Urothelium cell line (cell line): ENCODE measurements at places on chromosomes 16 and 17.

GRCh38 chr17:63563339-63563738 is 13.1 kb downstream of the DCAF7 start:
- DNase-seq: no peak

DNA sequence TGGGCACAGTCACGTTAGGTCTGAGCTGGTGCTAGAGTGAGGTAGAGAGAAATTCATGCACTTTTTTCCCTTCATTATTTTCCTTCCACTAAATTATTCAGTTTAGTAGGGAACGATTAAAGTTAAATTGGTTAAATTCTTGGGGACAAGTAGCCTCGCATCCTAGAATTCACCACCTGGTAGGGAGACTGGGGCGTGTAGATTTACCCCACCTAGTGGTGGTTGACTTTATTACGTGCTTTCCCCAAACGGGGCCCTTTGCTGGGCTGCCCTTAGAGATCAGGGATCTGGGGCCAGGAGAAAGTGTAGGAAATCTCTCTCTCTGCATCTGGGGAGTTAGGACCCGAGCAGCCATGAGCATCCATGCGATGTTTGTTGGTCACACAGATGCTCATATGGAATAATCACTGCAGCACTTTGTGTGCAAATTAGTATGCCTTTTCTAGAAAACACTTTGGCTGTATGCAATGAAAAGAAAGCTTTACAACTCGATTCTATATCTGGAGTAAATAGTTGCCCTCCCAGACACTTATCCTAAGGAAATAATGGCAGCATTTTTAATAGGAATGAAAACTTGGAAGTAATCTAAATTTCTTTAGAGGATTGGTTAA is 107.0 kb downstream of the PLCG2 start:
- DNase-seq: peak; percentile 70

DNA sequence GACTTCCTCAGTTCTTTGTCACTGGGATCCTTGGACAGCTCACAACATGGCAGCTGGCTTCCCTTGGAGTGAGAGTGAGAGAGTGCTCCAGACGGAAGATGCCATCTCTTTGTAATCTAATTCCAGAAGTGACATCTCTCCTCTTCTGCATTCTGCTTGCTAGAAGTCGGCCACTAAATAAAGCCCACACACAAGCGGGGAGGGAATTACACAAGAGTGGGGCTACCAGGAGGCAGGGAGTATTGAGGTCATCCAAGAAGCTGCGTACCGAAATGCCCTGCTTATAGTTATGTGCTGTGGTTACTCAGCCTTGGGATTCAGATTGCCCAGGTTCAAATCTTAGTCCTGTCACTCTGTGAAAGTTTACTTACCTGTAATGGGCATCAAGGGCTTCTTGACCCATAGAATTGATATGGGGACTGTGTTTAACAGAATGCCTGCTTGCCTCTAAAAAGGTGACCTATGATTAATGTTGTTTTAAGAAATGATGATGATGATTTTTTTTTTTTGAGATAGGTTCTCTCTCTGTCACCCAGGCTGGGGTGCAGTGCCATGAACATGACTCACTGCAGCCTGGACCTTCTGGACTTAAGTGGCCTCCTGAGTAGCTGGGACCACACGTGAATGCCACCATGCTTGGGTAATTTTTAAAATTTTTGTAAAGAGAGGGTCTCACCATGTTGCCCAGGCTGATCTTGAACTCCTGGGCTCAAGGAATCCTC is 120.9 kb upstream of the HS3ST2 start:
- DNase-seq: no peak

GRCh38 chr17:79622122-79622601 is 11.3 kb upstream of the RBFOX3 start:
- DNase-seq: no peak

GRCh38 chr17:49676276-49676868 is 1.5 kb downstream of the SPOP start:
- no peak for DNase-seq

DNA sequence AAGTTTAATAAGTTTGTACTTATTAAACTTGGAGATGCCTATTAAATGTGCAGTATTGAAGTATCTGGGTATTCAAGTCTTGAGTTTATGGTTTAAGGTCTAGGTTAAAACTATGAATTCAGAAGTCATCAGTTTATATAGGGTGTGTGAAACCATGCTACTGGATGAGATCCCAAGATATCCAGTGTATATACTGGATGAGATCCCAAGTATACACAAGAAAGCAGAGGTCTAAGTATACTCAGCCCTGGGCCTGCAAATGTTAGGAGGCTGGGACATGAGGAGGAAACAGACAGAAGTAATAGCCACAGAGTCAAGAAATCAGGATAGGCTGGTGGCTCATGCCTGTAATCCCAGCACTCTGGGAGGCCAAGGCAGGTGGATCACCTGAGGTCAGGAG is 194.4 kb upstream of the AXIN2 start:
- no peak for DNase-seq

DNA sequence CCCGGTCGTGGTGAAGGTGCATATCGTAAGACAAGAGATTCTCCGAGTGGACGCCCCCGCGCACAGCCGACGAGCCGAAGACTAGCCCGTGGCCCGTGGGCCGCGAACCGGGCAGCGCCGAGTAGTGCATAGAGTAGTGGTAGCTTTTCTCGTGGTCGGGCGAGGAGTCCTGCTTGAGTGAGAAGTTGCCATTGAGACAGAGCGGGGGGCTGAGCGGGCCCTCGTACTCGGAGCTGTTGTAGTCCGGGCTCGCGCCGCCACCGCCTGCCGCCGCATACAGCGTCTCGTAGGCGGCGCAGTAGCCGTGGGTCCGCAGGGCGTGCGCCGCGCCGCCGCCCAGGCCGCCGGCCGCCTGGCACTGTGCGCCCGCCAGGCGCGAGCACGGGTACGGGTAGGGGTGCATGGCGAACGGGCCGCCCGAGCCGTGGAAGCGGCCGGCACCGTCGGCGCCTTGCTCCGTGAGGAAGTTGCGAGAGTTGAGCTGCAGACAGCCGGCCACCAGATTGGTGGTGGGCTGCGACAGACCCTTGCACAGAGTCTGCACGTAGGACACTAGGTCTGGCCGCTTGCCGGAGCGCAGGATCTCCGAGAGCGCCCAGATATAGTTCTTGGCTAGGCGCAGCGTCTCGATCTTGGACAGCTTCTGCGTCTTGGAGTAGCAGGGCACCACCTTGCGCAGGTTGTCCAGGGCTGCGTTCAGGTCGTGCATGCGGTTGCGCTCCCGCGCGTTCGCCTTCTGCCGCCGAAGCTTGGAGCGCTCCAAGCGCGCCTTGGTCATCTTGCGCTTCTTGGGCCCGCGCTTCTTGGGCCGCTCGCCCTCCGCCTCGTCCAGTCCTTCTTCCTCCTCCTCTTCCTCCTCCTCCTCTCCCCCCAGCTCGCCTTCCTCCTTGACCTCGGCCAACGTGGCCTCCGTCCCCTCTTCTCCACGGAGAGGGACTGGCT is 2.0 kb downstream of the NEUROD2 start:
- no peak for DNase-seq

DNA sequence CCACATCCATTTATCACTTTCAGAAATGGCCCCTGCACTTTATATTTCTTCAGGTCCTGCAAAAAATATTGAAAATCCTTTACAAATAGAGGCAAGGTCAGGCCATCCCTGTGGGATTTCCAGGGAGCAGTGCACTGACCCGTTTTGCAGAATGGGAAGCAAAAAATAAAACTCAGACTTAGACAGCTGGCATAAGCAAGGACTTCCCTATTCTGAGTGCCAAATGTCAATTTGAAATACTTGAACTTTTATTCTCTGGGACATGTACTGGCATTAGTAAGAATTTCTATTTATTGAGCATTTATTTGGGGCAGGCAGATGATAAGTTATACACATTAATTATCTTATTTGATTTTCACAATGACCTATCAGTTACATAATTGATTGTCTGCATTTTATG is 32.4 kb downstream of the PRKCB start:
- DNase-seq: no peak

DNA sequence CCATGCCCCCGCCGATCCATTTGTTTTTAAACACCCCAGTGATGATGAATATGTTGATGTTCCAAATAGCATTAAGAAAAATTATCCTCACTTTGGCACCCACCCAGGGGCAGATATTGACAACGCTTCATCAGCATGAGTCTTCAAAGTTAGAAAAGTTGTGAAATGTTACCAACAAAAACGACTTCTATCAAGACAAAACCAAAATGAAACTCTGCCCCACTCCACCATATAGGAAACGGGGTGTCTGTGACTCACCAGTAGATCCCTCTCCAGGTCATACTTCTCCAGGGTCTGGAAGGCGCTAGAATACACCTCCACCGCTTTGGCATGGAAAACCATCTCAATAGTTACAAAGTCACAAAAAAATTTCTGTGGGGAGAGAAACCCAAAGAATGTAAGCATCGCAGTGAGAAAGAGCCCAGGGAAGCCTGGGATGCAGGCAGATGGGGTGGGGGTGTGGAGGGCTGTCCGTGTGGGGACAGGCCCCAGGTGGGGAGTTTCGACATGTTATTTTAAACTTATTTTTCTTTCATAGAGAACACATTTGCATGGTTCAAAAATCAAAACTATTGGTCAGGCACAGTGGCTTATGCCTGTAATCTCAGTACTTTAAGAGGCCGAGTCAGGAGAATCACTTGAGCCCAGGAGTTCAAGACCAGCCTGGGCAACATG is 10.2 kb downstream of the CIBAR2 start:
- DNase-seq: no peak

- DNase-seq: no peak
Observed at GRCh38 chr17:34502426-34502825, 77.0 kb upstream of the TMEM132E start.

- no peak for DNase-seq
Observed at GRCh38 chr17:82175201-82175600, 37.4 kb downstream of the CCDC57 start.

GRCh38 chr17:73387746-73388577 is 76.2 kb upstream of the CDC42EP4 start:
- DNase-seq: no peak

GRCh38 chr17:18041776-18042175 is 2.6 kb downstream of the GID4 start:
- DNase-seq: no peak

DNA sequence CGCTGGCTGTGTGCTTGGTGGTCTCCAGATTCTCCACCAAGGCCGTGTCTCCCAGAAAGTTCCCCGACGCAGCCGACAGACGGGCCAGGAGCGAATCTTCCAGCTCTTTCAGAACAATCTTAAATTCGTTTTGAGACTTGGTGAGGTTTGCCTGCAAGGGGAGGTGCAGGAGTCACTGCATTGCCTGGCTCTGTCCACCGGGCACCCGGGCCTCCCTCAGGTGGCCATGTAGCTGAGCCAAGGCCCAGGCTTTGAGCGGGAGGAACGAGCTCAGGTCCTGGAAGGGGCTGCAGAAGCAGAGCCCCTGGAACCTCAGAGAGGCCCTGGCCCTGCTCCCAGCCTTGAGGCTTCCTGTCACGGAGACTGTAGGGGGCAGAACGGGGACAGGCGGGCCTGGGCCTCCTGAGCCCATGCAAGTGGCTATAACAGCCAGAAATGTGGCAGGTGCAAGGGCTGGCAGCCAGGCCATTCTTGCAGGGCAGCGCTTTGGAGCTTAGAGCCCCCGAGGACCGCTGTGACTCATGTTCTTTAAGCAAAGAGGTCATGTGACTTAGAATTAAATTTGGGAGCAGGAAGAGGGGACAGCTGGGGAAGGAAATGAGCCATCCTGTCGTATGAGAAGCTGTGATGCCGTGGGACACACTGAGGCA is 72.4 kb downstream of the PGS1 start:
- DNase-seq: no peak

DNA sequence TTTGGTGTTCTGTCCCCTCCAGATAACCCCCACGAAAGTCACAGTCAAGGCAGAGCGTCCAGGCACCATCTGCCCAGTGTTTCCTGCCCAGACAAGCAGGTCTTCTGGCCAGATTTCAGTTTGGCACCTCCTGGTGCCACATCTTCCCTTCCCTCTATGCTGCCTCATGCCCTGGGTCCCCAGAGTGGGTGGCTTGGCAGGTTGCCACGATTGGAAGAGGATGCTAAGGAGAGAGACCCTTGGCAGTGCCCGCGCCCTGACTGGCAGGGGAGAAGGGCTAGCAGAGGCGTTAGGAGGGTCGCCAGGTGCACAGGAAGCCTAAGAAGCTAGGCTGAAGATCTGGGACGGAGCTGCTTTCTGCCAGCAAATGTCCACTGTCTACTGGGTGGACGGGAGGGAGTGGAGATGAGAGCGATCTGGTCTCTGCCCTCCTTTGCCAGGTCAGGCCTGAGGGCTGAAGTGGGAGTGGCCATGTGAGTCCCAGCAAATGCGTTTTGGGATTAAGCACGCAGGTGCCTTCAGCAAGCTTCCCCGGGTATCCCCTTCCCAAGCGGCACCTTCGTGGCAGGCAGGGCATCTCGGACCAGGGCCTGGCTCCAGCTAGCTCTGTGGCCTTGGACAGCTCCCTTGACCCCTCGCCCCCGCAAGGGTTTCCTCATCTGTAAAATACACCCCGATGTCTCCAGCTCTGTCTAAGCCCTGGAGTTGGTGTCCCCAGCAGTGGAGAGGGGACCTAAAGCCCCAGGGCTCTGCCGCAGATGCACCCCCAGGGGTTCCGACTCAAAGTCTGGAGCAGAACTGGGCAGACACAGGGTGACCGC is 13.4 kb upstream of the CD300A start:
- DNase-seq: no peak

DNA sequence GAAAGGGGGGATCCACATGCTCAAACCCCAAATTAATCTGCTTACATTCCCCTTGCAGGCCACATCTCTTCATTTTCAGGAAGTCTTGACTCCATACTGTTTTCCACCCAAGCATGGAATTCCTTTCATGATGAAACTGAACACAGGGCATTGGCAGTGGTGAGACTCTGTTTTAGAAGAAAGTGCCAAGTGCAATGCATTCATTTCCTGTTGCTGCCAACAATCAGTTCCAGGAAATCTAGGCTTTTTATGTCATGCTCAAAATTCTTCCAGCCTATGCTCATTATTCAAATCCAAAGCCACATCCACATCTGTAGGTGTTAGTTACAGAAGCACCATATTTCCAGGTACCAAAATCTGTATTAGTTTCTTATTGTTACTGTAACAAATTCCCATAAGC is 4.1 kb downstream of the CCL2 start:
- no peak for DNase-seq

DNA sequence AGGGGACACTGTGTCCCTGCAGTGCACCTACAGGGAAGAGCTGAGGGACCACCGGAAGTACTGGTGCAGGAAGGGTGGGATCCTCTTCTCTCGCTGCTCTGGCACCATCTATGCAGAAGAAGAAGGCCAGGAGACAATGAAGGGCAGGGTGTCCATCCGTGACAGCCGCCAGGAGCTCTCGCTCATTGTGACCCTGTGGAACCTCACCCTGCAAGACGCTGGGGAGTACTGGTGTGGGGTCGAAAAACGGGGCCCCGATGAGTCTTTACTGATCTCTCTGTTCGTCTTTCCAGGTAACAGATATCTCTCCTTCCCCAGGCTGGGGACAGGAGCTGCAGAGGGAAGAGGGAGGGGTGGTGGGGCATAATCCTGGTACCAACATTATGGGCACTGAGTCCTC is 1.6 kb downstream of the CD300LG start:
- no peak for DNase-seq

- DNase-seq: no peak
Observed at GRCh38 chr16:48361012-48361411, 24.2 kb downstream of the SIAH1 start.

DNA sequence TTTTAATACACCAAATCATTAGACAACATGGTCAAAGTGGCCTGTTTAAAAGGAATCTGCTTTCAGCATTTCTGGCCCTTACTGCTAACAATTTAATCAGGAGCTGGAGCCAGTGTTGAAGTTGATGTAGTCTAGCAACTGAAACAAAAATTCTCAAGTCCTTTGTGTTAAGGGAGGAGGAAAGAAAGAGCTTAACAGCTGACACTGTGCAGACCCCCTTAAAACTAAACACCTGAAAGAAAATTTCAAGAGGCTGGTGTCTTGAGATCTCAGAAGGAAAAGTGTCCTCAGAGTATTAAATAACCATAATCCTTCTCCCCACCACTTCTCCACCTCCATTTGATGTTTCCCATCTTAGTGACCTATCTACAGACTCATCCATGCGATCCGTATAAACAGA is 232.1 kb downstream of the FTO start:
- DNase-seq: no peak
